Articular chondrocyte of knee joint (primary cell): ENCODE measurements at places on chromosomes 16 and 17. TPM values are rescaled to one million over a fixed set of nuclear protein-coding genes. Genes with fewer than 3 reads are reported as not detected.

Gene GPR179
- total RNA-seq = under 0.01 TPM in 2 replicates

Gene PHKB
- total RNA-seq = 98.8 and 101 TPM in 2 replicates

Gene LRRC75A
- total RNA-seq = 1.6 and 2.1 TPM in 2 replicates

Gene BCL7C
- 34.6 and 38.0 TPM in 2 replicates for total RNA-seq

Gene ITGAD
- not detected in 2 replicates for total RNA-seq
